ENCODE measurements at places on chromosomes 4 and X. TPM values are rescaled to one million over a fixed set of nuclear protein-coding genes. Genes with fewer than 3 reads are reported as not detected.

The ZNF141 gene
- 3.2 TPM for total RNA-seq

The MUC7 gene
- total RNA-seq = not detected

The STK26 gene
- 8.8 TPM for total RNA-seq

The AWAT2 gene
- total RNA-seq = not detected

The CABS1 gene
- not detected for total RNA-seq

The CDS1 gene
- 0.62 TPM for total RNA-seq

The BTK gene
- total RNA-seq = not detected

The PCYT1B gene
- 0.02 TPM for total RNA-seq

The GLOD5 gene
- total RNA-seq = not detected

The ANOS1 gene
- total RNA-seq = 0.06 TPM

The XIAP gene
- total RNA-seq = 38.9 TPM

The TMEM154 gene
- total RNA-seq = 0.07 TPM

Data from A549 treated with dexamethasone at 1 μM for 4 hours (cell line).